DMS79 treated with DMSO at 0.1 percent for 48 hours (cell line): ENCODE measurements at places on chromosomes 16 and 17.

DNA sequence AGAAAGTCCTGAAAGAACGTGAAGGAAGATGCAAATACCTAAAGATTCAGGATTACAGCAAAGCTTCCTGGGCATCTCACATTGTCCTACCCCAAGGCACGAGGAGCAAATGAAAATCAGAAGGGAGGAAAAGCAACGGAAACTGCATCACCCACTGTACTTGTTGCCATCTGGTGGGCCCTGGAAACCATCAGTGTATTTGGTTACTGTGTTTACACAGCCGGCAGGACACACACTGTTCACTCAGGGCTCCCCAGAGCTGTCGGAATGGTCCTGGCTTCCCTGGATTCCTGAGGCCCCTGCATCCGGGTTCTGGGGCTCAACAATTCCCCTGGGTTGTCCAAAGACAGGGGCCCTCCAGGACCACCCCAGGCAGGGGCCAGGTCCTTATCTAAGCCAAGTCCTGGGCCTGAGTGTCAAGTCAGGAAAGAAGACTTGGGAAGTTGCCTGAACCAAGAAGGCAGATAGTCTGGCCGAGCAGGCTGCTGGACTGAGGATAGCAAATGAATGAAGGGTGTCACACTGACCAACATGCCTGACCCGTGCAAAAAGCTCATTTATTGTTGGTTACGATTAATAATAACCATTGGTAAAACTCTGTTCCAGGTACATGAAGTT lies 52.8 kb downstream of the SOX9 start:
- no peak for DNase-seq

GRCh38 chr16:85567101-85567866 lies 45.8 kb upstream of the GSE1 start:
- DNase-seq = no peak

- no peak for DNase-seq
Measured at GRCh38 chr16:48892893-48893292, 282.9 kb upstream of the N4BP1 start.

DNA sequence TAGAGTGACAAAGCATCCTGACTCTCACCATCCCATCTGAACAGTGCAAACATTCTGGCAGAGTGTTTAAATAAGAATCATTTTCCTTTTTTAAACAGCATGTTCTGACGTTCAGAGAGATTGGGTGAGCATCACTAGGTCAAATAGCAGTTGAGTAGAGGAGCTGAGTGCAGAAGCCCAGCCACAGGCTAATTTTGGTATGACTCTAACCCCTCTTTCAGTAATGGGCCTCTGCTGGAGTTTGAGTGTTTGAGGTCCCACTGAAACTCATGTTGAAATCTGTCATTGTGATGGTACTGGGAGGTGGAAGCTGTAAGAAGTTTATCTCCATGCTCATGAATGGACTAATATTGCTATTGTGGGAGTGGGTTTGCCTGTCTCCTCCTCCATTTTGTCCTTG lies 194.4 kb downstream of the SALL1 start:
- DNase-seq = no peak
